Dorsolateral prefrontal cortex (tissue), 122 donors: ENCODE measurements at places on chromosomes 4 and X. TPM values are rescaled to one million over a fixed set of nuclear protein-coding genes. Genes with fewer than 3 reads are reported as not detected.

GPRASP1 gene
- total RNA-seq: 123 TPM

VCX3B gene
- total RNA-seq: not detected

FRAS1 gene
- total RNA-seq: 18.9 TPM

PAGE2B gene
- total RNA-seq: not detected

CLNK gene
- total RNA-seq: not detected

TRIM60 gene
- not detected for total RNA-seq

GUCY1A1 gene
- total RNA-seq: 31.3 TPM

ADAM29 gene
- total RNA-seq: 0.26 TPM

MAGEE2 gene
- 4.9 TPM for total RNA-seq

MAGED2 gene
- total RNA-seq: 148 TPM

PARM1 gene
- total RNA-seq: 75.0 TPM

FGF13 gene
- 64.3 TPM for total RNA-seq

MMRN1 gene
- total RNA-seq: 2.2 TPM

GUCY1B1 gene
- 95.8 TPM for total RNA-seq

CLDN34 gene
- total RNA-seq: not detected

RPL36A gene
- total RNA-seq: 23.1 TPM

MAGEA8 gene
- not detected for total RNA-seq

NPY5R gene
- 3.7 TPM for total RNA-seq

ESX1 gene
- not detected for total RNA-seq

LRCH2 gene
- total RNA-seq: 10.5 TPM

GATA1 gene
- total RNA-seq: not detected

SPON2 gene
- 11.4 TPM for total RNA-seq

C1QTNF7 gene
- total RNA-seq: 0.32 TPM

CCDC160 gene
- total RNA-seq: 2.9 TPM

AGA gene
- total RNA-seq: 11.6 TPM

TLR2 gene
- total RNA-seq: 5.2 TPM

HPGDS gene
- 1.4 TPM for total RNA-seq

SMARCAD1 gene
- 36.1 TPM for total RNA-seq

NKX6-1 gene
- total RNA-seq: 0.33 TPM

GCNA gene
- 2.8 TPM for total RNA-seq

YY2 gene
- total RNA-seq: 1.7 TPM

CNGA1 gene
- total RNA-seq: 0.28 TPM

MAB21L2 gene
- total RNA-seq: not detected

PPP2R2C gene
- total RNA-seq: 301 TPM

NHSL2 gene
- total RNA-seq: 6.8 TPM

TEX11 gene
- total RNA-seq: not detected

CYTL1 gene
- 4.5 TPM for total RNA-seq

SLITRK4 gene
- total RNA-seq: 39.6 TPM

PCDH10 gene
- 70.5 TPM for total RNA-seq

SAGE1 gene
- not detected for total RNA-seq

GIMD1 gene
- not detected for total RNA-seq

DCAF12L1 gene
- not detected for total RNA-seq

SULT1E1 gene
- total RNA-seq: not detected

GNRHR gene
- total RNA-seq: not detected

F11 gene
- total RNA-seq: 0.60 TPM

PAGE2 gene
- not detected for total RNA-seq

AKAP14 gene
- not detected for total RNA-seq

USP27X gene
- 16.5 TPM for total RNA-seq
